Renal pelvis (tissue), 12 donors: ENCODE measurements at places on chromosomes 2 and 18. TPM values are rescaled to one million over a fixed set of nuclear protein-coding genes. Genes with fewer than 3 reads are reported as not detected.

SH3YL1 gene
- polyA plus RNA-seq = 123 TPM

CXCR1 gene
- polyA plus RNA-seq = not detected

PRSS56 gene
- not detected for polyA plus RNA-seq

KCNK3 gene
- polyA plus RNA-seq = 2.0 TPM

MBD2 gene
- polyA plus RNA-seq = 121 TPM

NRBP1 gene
- 133 TPM for polyA plus RNA-seq

TSPYL6 gene
- 0.17 TPM for polyA plus RNA-seq

ADAM23 gene
- polyA plus RNA-seq = 7.1 TPM

RGPD3 gene
- polyA plus RNA-seq = 0.38 TPM

EVX2 gene
- not detected for polyA plus RNA-seq

DNA sequence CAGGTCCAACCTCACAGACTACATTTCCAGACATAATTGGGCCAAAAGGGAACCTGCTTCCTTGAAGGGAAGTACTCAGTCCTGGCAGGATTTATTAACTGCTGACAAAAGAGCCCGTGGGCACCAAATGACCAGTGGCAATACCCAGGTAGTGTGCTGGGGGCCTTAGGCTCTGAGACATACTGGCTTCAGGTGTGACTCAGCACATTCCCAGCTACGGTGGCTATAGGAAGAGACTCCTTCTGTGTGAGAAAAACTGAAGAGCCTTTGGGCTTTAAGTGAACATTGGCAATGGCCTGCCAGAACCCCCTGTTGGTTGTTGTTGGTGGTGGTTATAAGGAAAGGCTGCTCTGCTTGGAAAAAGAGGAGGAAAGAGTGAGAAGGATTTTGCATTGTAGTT lies 401.8 kb downstream of the KCNJ3 start:
- no peak for DNase-seq

DNA sequence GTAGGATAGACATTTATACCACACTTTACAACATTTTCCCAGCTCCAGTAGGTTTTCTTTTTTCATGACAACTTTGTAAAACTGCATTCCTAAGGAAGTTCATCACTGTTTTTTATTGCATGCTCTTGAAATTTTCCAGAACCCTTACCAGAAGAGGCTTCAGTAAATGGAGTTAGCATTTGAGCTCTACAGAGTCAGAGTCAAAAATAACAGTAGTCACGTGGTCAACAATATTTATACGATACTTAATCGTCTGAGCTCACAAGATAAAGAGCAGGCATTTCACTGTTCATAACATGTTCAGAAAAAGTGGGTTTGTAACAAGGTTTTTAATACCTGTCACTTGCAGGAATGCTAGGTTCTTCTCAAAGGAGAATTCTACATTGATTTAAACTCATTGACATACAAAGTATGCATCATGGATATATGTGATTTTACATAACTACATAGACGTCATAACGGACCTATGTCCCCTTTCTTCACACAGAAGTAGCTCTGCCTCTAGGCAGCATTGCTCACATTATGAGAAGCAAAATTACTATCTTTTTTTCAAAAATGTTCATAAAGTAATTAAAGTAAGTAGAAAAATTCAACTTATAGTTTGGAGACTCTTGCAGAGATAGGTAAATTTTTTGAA lies 187.0 kb upstream of the COL3A1 start:
- peak; percentile 21 for DNase-seq

GRCh38 chr2:15511686-15512085 lies 49.4 kb downstream of the NBAS start:
- DNase-seq = no peak

DNA sequence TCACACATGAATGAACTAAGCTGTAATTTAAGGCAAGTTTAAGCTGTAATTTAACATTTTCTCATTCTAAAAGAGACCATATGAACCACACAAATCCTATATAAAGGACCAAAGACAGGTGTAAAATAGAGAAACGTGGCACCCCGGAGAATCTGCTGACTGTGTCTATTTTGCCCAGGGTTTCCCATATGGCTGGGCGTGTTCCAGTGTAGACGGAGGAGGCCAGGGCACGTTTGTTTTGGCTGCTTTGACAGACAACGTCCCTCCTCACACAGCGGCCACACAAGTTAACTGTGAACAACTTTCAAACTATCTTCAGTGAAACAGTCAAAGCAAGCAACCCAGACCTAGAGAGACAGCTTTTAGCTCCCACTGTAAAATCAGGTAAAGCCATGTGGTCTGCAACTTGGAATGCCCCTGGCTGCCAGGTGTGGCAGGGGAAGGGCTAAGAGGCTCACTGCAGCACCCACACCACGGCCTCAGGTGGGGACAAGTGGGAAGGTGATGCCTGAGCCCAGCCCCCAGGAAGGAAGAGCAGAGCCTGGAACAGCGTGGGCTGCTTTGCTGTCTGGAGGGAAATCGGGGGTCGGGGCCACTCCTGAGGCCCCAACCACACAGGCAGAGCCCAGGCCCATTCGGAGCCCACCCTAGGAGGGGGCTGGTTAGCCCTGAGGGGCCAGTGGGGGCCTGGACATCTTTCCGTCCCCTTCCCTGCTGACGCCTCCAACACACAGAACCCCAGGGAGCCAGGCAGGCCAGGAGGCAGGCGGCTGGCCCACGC lies 40.7 kb downstream of the SLC66A2 start:
- DNase-seq = no peak

GRCh38 chr2:145860083-145860482 lies 1340.2 kb upstream of the ZEB2 start:
- DNase-seq = no peak

DNA sequence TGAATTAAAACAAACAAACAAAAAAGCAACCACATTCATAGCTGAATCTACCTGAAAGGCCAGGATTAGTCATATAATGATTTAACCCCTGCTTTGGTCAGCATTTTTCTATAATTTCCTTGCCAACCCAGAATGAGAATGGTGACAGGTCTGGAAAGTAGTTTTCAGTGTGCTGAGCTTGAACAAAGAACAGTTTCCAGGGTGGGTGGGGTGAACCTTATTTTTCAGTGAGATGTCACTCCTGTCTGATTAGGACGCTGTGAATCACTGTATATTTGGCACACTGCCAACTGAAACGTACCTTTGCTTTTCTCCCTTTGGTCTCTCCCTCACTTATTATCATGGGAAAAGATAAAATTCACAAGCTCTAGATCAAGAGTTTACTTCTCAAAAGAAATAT lies 35.0 kb upstream of the DSC1 start:
- no peak for DNase-seq

GRCh38 chr2:157460384-157460837 lies 16.5 kb upstream of the CYTIP start:
- DNase-seq = peak; percentile 14

DNA sequence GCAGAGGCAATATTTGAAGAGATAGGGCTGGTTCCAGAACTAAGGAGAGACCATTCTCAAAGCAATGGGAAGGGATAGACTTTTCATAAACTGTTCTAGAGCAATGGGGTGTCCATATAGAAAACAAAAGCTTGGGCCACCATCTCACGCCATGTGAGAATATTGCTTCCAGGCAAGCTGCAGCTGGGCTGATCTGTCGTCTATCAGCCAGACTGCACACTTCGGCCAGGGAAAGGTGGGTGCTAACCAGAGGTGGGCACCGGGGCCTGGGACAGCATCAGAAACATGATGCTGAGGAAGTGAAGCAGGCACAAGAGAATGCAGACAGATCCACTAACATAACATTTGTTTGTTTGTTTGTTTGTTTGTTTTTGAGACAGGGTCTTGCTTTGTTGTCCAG lies 43.7 kb downstream of the MYO7B start:
- no peak for DNase-seq

DNA sequence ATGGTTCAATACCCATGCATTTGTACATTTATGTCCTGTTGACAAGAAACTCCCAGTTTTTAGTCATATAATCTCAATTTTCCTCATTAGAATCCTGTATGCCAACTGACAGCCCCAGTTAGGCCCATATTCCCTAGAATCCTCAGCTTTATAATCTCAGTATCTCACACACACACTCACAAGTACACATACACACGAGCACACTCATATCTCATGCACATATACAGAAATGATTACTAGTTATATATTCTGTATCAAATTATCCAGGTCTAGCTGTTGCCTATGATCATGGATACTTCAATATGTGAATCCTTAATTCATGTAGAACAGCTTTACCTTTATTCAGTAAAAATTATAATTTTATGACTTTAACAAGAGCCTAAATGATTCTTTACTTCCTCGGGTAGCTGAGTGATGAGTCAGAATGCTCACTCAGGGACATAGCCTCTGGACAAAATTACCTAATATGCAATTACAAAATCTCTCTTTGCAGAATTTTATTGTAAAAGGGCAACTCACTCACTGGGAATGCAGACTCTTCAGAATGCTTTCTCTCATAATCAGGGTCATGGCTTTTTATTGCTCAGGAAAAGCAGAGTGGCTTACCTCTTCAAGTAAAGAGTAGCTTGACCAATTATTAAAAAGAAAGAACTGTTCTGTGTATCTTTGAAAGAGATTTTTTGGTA lies 193.6 kb upstream of the PIK3C3 start:
- DNase-seq = no peak

DNA sequence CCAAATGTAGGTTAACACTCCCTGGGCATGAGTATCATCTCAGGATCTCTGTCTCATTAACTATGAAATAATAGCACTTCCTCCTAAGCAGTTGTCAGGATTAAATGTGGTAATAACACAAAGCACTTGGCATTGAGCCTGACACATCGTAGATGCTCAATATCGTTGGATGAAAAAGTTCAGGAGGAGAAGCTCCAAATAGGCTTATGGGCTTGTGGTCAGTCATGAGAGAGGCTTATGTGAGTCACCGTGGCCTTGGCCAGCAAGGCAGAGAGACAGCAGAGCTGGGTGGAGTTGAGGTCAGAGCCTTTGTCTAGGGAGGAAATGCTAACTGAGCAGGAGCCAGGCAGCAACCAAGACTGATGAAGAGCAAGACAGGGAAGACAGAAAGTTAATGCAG lies 68.3 kb upstream of the PPM1B start:
- DNase-seq = no peak

GRCh38 chr2:98296440-98296839 lies 49.8 kb upstream of the CNGA3 start:
- no peak for DNase-seq

- DNase-seq = no peak
These were observed 639.7 kb downstream of the NR4A2 start for GRCh38 chr2:155692856-155693255.

DNA sequence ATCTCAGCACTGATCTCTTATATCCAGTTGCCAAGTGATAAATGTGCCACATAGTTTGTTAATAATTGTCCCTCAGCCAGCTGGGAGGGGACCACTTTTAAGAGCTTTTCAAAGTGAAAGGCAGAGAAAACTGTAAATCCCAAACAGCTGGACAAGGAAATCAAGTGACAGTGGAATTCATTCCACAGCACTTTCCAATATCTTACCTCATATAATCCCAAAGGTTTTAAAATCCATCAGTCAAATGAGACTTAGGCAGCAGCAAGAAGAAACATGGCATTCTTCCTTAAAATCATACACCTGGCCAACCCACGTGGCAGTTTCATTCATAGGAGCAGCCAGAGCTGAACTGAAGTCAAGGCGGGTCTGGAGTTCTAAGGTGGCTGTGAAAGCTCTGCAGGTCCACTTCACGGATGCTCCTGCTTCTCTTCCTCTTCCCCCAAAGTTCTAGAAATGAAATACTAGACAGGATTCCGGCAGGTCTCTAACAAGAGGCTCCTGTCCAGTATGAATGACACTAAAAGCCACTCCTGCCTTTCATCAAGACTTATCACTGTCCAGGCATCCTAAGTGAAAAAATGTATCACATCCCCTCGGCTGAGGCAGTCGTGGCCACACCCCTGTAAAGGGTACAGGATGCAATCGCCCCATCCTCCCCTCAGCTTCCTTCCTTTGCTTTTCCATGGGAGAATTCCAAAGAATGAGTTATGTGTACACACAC lies 190.4 kb upstream of the STK17B start:
- no peak for DNase-seq

GRCh38 chr2:227862227-227862740 lies 9.1 kb upstream of the DAW1 start:
- DNase-seq = peak; percentile 20

DNA sequence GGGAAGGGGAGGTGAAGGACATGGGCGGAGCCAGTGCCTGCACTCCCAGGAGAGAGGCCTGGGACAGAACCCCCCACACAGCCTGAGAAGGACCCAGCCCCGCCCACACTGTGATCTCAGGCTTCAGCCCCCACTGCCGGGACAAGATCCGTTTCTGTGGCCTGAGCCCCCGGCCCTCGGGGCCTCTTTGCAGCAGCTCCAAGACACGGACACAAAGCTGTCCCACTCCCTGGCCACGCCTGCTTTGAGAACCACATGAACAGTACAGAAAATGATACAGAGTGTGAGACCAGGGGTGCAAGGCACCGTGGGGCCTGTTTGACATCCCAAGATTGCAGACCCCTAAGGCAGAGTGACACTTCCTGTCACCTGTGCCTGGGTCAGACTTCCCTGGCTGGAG lies 74.5 kb downstream of the TWIST2 start:
- DNase-seq = no peak

GRCh38 chr2:62856228-62857040 lies 150.9 kb downstream of the EHBP1 start:
- no peak for DNase-seq

DNA sequence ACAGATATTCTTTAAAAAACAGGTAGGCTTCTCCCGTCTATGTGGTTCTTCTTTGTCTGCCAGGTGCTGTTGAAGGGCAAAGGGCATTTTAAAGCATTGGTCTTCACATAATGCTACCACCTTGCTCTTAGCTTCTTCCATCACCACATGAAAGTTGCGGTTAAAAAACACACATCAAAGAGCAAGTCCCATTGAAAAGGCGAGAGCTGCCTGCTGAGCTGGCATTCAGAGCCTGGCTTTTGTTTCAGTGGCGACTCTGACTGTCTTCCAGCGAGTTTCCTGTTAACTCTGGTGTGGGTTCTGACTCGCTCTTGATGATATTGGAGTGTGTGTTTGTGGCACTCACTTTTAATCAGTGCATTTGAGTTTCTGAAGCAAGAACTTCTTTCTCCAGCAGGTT lies 624.9 kb upstream of the FANCL start:
- no peak for DNase-seq

DNA sequence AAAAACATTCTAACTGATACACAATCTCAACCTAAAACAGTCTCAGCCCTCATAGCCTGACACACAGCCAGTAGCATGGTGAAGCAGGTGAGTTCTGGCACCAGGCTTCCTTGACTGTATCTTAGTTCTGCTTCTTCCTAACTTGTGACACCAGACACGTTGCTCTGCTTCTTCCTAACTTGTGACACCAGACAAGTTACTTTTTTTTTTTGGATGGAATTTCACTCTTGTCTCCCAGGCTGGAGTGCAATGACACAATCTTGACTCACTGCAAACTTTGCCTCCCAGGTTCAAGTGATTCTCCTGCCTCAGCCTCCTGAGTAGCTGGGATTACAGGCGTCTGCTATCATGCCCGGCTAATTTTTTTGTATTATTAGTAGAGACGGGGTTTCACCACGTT lies 6.7 kb upstream of the ATG16L1 start:
- no peak for DNase-seq

DNA sequence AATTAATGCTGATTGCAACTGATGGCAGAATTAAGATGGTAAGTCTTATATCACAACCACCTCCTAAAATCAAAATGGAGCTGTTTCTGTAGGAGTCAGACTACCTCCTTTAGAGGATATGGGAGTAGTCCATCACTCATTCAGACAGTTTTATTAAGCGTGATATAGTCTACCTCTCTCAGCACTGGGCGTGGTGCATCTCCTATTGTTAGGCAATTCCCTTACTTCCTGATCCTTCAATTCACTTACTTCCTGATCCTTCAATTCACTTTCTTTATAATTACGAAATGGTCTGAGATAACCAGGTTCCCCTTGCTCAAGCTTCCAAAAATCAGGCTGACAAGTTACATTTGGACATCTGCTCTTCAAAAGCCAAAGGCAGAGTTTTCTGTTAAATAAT lies 31.9 kb downstream of the ATP8B1 start:
- no peak for DNase-seq

GRCh38 chr18:48342581-48342980 lies 66.6 kb downstream of the ZBTB7C start:
- no peak for DNase-seq
